ENCODE measurements at places on chromosomes 3 and 15.

DNA sequence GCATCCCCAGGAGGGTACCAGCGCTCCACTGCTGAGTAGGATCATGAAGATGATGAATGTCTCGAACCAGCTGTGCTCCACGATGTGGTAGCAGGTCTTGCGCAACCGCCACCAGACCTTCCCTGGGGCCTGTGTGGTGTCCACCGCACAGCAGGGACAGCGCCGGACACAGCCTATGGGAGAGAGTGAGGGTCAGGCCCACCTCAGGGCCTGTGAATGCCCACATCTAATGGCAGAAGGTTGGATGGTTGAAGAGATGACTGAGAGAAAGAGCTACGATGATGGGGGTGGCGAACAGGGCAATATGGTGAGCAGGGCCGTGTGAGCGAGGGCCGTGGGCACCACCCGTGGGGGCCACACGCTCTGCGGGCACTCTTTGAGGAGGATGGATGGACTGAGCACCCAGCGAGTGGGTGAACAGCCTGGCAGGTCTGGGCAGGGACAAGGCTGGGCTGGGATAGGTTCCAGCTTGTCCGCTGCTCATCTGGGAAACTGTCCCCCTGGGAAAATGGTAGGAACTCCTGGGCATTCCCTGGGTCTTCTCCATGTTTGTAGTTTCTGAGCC, 74.1 kb downstream of the SCN5A start:
- DNase-seq: no peak

DNA sequence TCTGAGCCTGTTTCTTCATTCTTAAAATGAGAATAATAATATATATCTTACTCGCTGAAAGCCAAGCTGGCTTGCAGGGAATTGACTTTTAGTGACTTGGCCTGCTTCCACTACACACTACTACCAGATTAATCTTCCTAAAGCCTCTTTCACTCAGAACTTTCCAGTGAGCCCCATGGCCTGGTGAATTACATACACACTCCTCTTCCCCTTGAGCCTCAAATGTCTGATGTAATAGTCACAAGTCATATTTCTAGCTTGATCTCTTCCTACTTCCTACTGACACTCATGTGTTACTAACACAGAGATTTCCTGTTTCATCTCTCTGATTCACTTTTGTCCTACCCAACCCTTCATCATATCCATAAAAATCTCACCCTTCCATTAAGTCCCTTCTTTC, 82.7 kb upstream of the SOX2 start:
- no peak for DNase-seq

GRCh38 chr3:37210230-37210629, 35.8 kb upstream of the LRRFIP2 start:
- DNase-seq: no peak

DNA sequence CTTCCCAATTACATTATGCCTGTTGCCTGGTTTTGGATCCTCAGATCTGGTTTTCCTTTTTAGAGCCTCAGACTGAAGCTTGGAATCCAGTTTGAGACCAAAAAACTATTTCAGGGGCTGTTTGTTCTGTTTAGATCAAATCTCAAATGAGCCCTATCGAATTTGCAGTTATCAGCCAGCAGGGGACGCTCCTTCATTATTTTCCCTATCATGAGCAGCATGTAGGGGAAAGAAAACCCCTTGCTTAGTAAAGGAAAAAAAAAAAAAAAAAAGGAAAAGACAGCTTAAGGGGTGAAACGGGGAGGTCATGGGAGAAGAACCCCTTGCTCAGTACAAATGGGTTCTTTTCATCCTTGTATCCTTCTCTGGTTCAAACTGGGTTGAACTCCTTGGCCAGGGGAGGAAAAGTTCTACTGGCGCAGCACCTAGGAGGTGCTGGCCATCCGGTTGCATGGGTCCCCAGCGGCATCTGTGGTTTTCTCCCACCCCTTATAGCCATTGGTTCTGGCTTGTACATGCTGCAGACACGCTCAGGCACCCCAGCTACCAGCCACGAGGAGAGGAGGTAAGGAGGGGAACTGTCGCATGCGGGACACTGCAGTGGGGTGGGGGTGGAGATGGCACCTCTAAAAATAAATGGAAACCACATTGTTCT, 1375.1 kb upstream of the ALCAM start:
- DNase-seq: no peak

- no peak for DNase-seq
These were observed 130.9 kb upstream of the RASGRP1 start for GRCh38 chr15:38695249-38696108.

DNA sequence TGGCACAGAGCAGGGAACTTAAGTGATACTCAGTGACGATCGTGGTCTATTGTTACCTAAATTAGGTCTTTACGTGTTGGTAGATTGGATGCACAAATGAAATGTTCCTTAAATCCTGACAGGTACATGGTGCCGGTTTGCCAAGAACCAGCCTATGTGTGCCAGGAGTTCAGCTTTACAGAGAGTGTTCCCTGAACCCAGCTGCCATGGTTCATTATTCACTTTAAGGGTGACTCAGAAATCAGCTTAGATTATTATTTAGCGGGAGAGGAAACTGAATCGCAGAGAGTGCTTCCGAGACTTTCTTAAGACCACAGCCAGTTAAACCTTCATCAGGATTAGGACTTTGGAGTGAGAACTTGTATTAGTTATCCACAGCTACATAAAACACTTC, 21.5 kb downstream of the FAM43A start:
- DNase-seq: no peak

DNA sequence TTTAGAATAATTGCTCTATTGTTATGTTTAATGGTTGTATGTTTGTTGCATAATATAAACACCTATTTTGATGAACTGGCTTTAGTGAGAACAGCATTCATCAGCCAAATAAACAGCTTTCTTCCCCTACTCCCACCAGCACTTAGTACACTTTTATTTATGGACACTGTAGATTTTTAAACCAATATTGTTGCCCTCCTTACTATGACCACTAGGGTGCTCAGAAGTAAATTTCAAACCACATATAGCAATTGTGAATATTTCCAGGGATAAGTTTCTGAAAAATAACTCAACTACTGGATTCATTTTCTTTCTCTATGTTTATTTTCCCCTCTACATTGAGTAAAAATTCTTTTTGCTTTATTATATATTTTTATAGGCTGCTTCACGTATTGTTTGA, 84.7 kb upstream of the PTX3 start:
- DNase-seq: no peak

GRCh38 chr3:13111873-13112520, 38.8 kb upstream of the IQSEC1 start:
- DNase-seq: no peak

GRCh38 chr3:102941786-102942185, 507.0 kb downstream of the ZPLD1 start:
- DNase-seq: no peak

- no peak for DNase-seq
These were observed 12.3 kb downstream of the ARL13B start for GRCh38 chr3:93992207-93992606.

DNA sequence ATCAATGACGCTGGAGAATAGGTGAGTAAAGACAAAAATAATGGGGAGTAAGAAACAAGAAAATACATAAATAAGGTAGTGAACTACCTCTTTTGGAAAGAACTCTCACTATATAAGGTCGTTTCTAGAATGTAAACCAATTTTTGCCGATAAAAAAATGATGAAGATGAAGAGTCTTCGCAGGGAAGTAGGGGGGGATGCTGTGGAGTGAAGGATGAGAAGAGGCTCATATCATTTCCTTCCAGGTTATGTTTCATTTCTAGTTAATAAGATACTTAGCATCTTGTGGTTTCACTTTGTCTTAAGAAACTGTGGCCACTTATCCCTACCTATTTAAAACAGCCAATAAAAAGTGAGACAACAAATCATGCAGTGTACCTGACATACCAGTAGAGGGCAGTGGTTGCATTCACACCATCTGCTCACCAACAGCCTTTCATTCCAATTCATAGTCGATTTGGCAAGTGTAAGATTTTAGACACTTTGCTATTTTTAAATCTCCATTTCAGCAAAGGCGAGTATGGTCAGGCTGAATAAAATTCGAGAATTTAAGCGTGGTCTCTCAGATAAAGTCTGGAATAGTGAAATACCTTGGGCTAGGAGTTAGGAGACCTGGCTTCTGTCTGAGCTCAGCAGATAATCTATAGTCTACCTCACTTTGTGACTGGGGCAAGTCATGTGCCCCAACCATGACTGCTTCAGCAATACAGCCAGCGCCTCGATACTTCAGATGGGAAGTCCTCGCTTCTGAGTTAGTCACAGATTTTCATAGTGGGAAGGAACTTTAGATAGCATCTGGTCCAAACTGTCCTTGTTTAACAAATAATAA, 28.9 kb upstream of the ICE2 start:
- DNase-seq: peak; percentile 29

- DNase-seq: no peak
These were observed 1.3 kb downstream of the ACAP2 start for GRCh38 chr3:195441476-195441991.

DNA sequence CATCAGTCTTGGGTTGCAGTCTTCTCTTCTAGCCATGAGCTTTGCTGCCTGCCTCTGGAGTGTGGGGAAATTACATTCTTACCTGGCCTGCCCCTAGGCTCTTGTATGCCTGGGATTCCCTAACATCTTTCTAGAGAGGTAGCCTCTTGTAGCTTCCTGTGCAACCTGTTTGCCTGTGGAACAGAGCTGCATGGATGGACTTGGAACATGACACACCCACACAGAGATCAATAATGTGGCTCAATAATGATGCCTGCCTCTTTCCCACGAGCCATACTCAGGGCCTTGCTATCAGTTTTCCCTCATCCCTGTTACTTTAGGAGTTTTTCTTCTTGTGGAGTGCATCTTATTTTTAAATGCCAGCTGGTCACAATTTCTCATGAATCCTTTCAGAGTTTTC, 11.4 kb downstream of the CHCHD6 start:
- DNase-seq: no peak

- no peak for DNase-seq
These were observed 983.1 kb downstream of the FHIT start for GRCh38 chr3:60268123-60268522.
